Endothelial cell of umbilical vein (primary cell): ENCODE measurements at places on chromosomes 3 and 15. TPM values are rescaled to one million over a fixed set of nuclear protein-coding genes. Genes with fewer than 3 reads are reported as not detected.
A peak's percentile ranks its signal among the peaks of the same experiment; 100 is the strongest.

DNA sequence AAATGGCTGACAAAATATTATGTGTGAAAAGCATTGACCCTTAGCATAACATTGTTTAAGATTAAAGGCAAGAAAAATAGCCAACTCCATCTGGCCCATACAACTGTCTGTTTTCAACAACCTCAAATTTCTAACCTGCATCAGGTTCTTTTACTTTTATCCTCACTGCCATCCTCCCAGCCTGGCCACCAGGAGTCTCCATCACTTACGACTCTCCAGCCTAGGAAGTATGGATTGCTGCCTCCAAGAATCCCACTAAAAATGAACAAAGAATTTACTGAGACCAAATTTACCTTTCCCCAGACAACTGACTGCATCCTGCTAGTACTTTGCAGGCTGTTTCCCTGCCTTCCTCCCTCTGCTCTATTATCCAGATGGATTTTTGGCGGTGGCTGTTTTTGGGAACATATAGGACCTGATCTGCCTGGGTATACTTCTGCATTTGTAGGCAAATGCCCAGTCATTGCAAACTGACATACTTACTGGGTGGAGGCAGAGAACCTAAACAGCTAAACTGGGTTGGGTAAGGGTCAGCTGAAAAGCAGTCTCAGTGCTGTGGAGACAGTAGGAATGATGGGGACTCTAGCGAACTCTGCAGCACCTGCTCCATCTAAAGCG, 144.2 kb downstream of the GHSR start:
- no peak for DNase-seq

DNA sequence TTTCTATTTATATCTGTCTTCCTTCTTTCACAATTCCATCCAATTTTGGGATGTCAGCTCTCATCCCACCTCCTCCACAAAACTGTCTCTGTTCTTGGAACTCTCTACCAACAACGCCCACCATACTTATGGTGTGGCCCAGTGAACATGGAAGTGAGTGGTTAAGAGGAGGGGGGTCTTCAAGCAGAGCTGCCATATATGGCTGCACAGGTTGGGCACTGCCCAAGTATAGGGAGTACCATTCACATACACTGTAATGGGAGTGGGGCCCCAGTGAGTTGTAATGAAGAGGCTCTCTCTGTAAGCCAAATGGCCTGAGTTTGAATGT, 7.9 kb upstream of the CAMK1 start:
- DNase-seq, result no peak

DNA sequence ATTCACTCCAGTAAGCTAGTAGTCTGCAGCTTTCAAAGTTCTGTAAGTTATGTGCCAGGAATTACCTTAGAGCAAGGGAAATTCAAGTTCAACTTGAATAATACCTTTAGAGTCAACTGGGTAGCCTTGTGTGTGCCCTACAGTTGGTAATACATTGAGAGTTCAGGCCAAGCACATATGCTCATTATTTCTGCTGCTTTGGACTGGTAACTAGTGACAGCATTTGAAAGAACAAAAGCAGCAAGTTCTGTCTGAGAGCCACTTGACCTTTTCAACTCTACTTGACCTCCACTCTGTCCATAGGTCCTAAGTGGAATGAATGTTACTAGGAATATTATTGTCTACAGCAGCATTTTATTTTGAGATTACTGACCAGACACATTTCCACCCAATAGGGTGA, 723.5 kb downstream of the NLGN1 start:
- DNase-seq, result no peak

GRCh38 chr3:115245438-115245837, 98.3 kb upstream of the ZBTB20 start:
- DNase-seq, result peak; percentile 85

DNA sequence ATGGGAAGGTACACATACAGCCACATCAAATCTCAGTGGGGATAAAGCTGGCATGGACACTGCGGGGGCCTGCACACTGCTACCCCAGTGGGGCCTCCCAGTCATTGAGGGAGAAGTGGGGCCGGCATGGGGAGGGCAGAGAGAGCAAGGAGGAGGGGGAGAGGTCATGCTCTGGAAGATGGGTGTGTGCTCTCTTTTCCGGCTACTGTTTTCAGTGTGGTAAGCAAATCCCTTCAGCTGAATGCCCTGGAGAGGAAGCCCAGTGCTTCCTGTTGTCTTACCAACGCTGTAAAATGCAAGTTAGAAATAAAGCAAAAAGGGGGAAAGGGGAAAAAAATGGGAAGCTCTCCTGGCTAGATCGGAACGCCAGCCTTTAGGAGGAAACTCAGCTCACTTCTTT, 30.8 kb downstream of the NRROS start:
- peak; percentile 13 for DNase-seq

- DNase-seq, result peak; percentile 63
Measured at GRCh38 chr15:63189941-63190768, 749 bp downstream of the RAB8B start.

DNA sequence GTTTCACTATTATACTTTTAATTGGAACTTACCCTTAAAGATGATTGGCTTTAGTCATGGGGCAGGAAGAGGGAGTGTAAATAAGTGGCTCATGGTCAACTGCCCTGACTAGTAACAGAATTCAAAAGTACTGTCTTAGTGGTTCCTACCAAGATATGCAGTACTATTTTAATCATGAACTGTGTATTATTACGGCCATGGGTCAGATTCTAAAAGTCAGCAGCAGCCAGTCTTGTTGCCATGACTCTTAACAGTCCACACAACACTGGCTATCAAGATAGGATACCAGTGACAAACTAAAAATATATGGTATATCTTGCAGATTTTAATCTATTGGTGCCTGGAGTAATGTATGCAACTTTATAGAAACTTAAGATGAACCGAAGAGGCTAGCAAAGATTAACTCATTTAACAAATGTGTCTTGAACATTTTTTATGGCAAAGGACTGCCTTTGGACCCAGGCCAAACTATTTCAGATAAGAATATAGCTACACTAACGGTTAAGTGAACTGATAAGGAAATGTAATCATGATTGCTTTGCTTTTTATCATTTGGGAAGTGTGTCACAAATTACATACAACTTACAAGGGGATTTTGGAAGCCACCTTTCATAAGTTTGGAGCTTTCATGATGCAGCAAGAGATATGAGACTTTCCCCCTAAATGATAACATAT, 163.7 kb downstream of the TCF12 start:
- peak; percentile 85 for DNase-seq

DNA sequence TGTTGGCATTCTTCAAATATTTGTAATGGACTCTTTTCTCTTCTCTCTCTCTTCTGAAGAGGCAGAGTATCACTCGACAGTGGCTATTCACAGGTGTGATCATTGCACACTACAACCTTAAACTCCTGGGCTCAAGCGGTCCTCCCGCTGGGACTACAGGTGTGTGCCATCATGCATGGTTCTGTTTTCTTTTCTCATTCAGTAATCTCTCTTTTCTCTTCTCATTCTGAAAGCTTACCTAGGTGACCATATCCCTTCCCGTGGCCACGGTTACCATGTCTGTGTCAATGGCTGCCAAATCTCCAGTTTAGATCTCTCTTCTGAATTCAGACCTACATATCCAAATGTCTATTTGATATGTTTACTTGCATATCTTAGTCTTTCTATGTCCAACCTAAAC, 96.3 kb downstream of the SOX2 start:
- no peak for DNase-seq

DNA sequence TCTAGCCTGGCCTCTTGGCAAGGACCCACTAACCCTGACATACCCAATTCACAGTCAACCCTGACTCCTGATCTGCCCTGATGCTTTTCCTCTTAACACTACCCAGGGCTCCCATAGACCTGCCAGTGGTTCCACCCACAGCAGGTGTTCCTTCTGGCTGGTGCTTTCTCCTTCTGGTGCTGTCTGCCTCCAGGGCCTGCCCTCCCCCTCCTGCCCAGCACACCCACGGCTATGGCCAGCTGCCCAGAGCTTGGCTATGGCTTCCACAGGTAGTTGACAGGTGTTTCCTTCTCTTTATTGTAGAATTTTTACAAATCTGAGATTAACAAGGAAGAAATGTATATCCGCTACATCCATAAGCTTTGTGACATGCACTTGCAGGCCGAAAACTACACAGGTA, 46.5 kb upstream of the MANF start:
- no peak for DNase-seq

DNA sequence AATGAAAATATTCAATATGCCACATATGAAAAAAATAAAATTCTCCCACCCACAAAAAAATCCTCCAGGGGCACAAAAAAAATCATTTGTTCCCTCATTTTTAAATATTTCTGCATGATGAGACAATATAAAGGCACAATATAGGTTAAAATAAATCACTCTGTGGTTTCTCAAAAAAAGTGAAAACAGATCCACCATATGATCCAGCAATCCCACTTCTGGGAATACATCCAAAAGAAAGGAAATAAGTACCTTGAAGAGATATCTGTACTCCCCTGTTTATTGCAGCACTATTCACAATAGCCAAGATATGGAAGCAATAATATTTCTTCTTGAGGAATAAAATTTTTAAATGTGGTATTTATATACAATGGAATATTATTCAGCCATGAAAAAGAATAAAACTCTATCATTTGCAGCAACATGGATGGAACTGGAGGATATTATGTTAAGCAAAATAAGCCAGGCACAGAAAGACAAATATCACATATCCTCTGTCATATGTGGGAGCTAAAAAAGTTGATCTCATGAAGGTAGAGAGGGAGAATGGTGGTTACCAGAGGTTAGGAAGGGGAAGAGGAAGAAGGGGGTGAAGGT, 1.5 kb downstream of the ATP8B4 start:
- DNase-seq, result no peak

- no peak for DNase-seq
Measured at GRCh38 chr3:79761441-79761840, 6.4 kb downstream of the ROBO1 start.

GRCh38 chr3:125383744-125384143, 8.6 kb upstream of the ZNF148 start:
- no peak for DNase-seq

DNA sequence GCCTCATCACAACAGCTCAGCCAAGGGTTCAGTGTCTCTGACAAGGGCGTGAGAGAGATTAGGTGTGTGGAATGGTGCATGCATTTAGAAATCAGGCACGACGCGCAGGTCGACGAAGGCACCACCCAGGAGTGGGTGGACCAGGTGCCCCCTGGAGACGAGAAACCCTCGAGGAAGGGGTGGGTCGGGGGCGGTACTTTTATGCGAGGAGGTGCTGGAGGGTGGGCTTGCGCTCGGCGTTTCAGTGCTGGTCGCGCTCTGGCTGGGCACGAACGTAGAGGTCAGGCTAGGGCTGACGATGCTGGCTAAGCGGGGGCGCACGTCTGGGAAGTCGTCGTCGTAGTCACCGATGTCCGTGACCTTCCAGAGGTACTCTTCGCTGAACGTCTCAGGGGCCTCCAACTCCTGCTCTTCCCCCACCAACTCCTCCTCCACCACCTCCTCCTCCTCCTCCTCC, 393 bp downstream of the ERICH6 start:
- peak; percentile 57 for DNase-seq

- DNase-seq, result no peak
Measured at GRCh38 chr3:52221563-52222318, 3.7 kb downstream of the TLR9 start.

- DNase-seq, result peak; percentile 95
Measured at GRCh38 chr15:89794627-89795241, 18.6 kb downstream of the MESP2 start.

- DNase-seq, result no peak
Measured at GRCh38 chr3:143004823-143005222, 3.5 kb downstream of the U2SURP start.

GRCh38 chr3:42764561-42765295, 8.3 kb downstream of the CCDC13 start:
- no peak for DNase-seq

- no peak for DNase-seq
Measured at GRCh38 chr3:115388166-115388565, 235.1 kb upstream of the GAP43 start.

GRCh38 chr15:64019764-64020163, 26.5 kb downstream of the DAPK2 start:
- DNase-seq, result peak; percentile 26

- peak; percentile 55 for DNase-seq
Measured at GRCh38 chr15:65323071-65323511, 18.6 kb downstream of the RNU5B-1 start.

DNA sequence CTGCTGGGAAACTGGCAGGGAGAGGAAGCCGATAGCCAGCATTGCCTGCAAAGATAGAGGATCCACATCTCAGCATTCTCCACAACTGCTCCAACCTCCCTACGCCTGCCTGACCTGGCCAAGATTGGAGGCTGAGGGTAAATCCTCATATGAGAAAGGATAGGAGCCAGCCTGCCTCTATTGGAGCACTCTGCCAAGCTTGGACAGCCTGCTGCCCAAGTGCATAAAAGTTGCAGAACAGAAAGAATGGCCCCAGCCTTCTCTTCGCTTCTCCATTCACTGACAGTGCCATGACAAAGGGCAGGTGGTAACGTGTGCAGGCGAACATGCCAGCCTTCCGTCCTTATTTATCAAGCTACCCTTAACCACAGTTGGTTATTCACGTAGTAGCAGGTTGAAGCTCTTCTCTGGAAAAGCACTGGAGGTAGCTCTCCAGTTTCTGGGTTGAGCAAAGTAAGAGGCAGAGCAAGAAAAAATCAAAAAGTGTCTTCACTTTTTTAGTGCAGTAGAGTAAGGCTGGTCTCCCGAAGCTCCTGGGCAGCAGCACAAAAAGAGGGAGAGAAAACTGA, 4.3 kb downstream of the BMF start:
- no peak for DNase-seq

DNA sequence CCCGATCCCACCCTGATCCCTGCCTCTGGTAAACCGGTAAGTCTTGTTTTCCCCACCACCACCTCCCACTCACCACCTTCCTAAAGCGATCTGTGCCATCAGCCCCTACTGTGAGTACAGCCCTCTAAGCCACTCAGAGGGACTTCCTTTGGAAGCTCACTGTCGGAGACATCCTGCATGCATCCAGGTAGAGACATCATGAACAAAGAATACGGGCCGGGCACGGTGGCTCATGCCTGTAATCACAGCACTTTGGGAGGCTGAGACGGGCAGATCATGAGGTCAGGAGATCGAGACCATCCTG, 13.7 kb upstream of the PCSK6 start:
- no peak for DNase-seq

DNA sequence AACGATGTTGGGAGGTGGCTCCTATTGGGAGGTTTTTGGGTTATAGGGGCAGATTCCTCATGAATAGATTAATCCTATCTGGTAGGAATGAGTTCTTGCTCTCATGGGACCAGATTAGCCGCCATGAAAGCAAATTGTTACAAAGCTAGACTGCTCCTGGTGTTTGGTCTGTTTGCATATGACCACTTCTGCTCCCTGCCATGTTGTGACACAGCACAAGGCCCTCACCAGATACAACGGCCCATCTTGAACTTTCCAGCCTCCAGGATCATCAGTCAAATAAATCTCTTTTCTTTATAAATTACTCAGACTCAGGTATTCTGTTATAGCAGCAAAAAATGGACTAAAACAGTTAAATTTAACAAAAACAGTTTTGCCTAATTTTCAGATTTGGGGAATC, 34.4 kb downstream of the TRIM42 start:
- DNase-seq, result no peak

The CYB561D2 gene
- 13.6 and 16.3 TPM in 2 replicates for total RNA-seq

The CD86 gene
- total RNA-seq, result not detected in 2 replicates

The PLCB2 gene
- 1.5 and 4.3 TPM in 2 replicates for total RNA-seq

The IL16 gene
- 0.99 and 2.1 TPM in 2 replicates for total RNA-seq

The ACTRT3 gene
- 3.3 and 5.1 TPM in 2 replicates for total RNA-seq

The CMTM7 gene
- total RNA-seq, result 44.7 and 47.1 TPM in 2 replicates

The PCOLCE2 gene
- not detected in 2 replicates for total RNA-seq

The PAK6 gene
- not detected in 2 replicates for total RNA-seq

The SGO1 gene
- 15.5 and 21.7 TPM in 2 replicates for total RNA-seq

The HYAL3 gene
- 3.8 and 4.8 TPM in 2 replicates for total RNA-seq

The TMEM212 gene
- not detected in 2 replicates for total RNA-seq

The GOLGA8S gene
- 0.42 and 0.55 TPM in 2 replicates for total RNA-seq

The GABRR3 gene
- not detected in 2 replicates for total RNA-seq
